ENCODE measurements at places on chromosomes 2 and 18.

DNA sequence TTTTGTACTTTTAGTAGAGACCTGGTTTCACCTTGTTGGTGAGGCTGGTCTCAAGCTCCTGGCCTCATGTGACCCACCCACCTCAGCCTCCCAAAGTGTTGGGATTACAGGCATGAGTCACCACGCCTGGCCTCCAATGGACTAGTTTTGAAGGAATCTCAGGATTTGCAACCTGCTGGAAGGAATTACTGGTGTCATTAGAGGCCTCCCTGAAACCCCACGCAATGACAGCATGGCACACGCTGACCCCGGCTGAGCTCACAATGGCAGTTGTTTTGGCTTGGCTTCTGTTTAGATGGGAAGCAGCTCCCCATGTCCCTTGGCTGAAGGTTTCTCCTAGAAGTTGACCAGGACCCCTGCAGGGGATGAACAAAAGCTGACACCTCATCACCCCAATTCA lies 23.1 kb upstream of the COPS8 start:
- H3K27me3 ChIP-seq = no peaks in the 10 kb centered on the region
- DNase-seq = no peak
- H3K4me3 ChIP-seq = no peak overlapping the region

DNA sequence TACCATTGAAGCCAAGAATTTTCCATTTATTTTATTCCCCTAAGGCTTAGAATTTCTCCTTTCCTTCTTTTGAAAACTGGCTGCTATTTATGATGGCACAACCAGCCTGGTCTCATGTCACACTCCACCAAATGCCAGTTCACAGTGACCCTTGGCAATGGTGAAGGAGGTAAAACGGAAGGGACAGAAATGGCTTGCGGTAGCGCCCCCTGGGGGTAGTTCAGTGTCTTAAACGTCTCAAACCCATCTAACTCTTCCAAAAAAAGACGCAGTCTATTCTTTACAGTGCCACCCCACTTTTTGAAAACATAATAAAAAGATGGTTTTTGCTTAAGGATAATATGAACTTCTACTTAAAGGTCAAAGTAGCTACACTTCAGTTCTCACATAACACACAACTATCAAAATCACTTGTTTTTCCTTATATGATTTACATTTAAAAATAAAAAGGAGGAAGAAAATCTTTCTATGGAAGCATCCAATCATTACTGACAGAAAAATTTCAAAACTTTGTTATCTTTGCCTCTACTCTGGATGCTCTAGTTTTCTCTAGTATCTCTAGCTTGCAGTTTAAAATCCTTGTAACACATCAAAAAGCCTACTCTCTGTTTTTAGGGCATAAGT lies 28.0 kb downstream of the PNO1 start:
- H3K27ac ChIP-seq = peak overlapping the region; percentile 4
- H3K4me3 ChIP-seq = no peak overlapping the region
- H3K36me3 ChIP-seq = peaks cover 17% of the 10 kb centered on the region
- H3K4me1 ChIP-seq = peaks cover 22% of the 10 kb centered on the region
- peak; percentile 56 for DNase-seq
- no peaks in the 10 kb centered on the region for H3K27me3 ChIP-seq

DNA sequence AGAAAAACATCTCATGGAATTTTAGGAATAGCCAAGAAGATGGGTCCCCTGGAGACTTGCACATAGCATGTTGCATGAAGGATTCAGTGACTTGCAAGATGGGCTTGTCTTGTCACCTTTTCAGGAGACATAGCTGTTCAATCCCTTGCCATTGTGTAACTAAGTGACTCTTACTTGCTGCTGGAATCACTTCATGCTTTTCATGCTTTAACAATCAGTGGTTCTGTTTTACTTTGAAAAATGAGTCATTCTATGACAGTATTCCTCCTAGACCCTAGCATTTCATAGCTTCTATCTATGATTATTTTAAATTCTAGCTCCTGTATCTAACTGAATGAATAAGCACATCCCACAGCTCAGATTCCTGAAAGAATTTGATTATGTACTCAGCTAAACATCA lies 2.8 kb downstream of the KYNU start:
- no peaks in the 10 kb centered on the region for H3K4me1 ChIP-seq
- no peaks in the 10 kb centered on the region for H3K36me3 ChIP-seq
- no peaks in the 10 kb centered on the region for H3K27me3 ChIP-seq
- H3K4me3 ChIP-seq = no peak overlapping the region

DNA sequence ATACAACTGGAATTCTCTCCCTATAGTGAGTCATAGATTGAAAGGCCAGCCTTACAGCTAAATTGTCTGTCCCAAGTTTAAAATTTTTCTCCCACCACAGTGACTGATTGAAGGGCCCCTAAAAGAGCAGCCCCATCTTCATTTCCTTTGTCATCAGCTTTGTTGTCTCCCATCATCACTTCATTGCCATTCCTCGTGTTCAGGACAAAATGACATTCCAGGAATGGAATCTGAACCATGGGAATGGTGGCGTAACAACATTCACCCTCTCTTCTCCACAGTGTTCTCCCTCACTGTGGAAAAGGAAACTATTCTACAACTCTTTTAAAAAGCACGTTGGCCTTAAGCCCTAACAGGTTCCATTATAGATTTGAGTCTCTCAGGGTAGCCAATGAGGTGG lies 52.1 kb downstream of the PSTPIP2 start:
- H3K4me3 ChIP-seq = no peak overlapping the region
- H3K27ac ChIP-seq = no peak overlapping the region
- peaks cover 19% of the 10 kb centered on the region for H3K36me3 ChIP-seq
- no peak for DNase-seq

GRCh38 chr2:105812180-105813044 lies 67.7 kb downstream of the NCK2 start:
- H3K27me3 ChIP-seq = no peaks in the 10 kb centered on the region
- H3K4me3 ChIP-seq = no peak overlapping the region
- H3K36me3 ChIP-seq = peaks cover 66% of the 10 kb centered on the region
- H3K4me1 ChIP-seq = peaks cover 81% of the 10 kb centered on the region

- DNase-seq = no peak
- H3K36me3 ChIP-seq = no peaks in the 10 kb centered on the region
- peaks cover 83% of the 10 kb centered on the region for H3K27me3 ChIP-seq
- peaks cover 13% of the 10 kb centered on the region for H3K4me1 ChIP-seq
- no peak overlapping the region for H3K27ac ChIP-seq
- H3K4me3 ChIP-seq = no peak overlapping the region
Observed at GRCh38 chr18:78972930-78973331, 6.7 kb upstream of the SALL3 start.

Data from activated naive CD8-positive, alpha-beta T cell treated with anti-CD3 and anti-CD28 coated beads for 36 hours (primary cell).